Left ventricle myocardium inferior (tissue), 1 donor: ENCODE measurements at places on chromosomes 12 and 14. TPM values are rescaled to one million over a fixed set of nuclear protein-coding genes. Genes with fewer than 3 reads are reported as not detected.

MANSC1 gene
- total RNA-seq, result 8.7 TPM

GUCY2C gene
- total RNA-seq, result 0.11 TPM

DNA sequence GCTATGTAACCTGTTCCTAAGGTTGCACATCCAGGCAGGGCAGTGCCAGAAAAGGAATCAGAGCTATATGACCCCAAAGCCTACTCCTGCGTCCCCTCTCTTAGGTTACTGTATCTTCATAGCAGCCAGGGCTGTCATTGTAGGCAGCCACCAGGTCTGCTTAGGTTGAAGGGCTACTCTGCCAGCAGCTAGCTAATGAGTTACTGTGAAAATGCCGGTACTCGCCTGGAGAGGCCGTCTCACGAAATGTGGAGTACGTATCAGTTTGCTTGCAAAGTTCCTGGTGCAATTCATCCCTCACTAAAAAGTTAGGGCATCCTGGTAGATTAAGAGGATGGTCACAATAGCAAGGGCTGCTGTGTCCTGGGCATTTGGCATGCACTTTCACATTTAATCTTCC lies 50.9 kb downstream of the RPH3A start:
- no peak for DNase-seq

- no peak for DNase-seq
Measured at GRCh38 chr12:26721800-26722199, 111.2 kb downstream of the ITPR2 start.

- no peak for DNase-seq
Measured at GRCh38 chr14:35349496-35350365, 54.8 kb downstream of the NFKBIA start.

DNA sequence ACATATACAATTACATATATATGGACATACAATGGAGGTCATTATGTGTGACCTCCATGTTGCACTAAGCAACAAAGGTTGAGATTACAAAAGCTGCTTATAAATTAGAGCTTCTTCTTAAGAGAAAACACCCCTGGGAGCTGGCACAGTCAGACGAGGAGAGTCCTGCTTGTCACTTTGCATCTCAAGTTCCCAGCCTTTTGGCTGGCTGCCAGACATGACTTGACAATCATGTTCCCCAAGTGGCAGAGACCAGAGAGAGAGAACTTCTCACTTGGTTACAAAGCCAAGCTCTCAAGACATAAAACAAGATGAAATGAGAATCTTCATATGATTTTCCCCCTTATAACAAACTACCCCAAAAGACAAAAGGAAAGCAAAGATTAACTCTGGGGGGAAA lies 8.5 kb upstream of the SYNJ2BP start:
- DNase-seq, result peak; percentile 17

DNA sequence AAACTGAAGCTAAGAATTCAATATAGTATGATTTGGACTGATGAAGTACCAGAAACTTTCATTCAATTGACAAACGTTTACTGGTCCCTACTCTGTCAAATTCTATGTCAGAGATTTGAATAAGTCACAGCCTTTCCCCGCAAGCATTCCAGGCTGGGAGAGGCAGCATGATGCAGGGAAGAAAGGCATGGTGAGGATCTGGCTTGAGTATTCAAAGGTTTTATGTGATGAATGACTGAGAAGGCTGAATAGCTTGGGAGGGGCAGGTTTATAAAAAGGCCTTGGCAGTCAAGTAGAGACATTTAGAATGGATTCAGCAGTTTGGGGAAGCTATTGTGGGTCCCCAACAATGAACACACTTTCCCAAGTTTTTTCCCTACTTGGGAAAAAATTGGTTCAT lies 431.8 kb downstream of the DPF3 start:
- no peak for DNase-seq
